ENCODE measurements at places on chromosomes 12 and 14.

- no peak for DNase-seq
Measured at GRCh38 chr14:100015251-100015655, 50.0 kb upstream of the EVL start.

- no peak for DNase-seq
Measured at GRCh38 chr12:3187846-3188770, 110.9 kb downstream of the TSPAN9 start.

DNA sequence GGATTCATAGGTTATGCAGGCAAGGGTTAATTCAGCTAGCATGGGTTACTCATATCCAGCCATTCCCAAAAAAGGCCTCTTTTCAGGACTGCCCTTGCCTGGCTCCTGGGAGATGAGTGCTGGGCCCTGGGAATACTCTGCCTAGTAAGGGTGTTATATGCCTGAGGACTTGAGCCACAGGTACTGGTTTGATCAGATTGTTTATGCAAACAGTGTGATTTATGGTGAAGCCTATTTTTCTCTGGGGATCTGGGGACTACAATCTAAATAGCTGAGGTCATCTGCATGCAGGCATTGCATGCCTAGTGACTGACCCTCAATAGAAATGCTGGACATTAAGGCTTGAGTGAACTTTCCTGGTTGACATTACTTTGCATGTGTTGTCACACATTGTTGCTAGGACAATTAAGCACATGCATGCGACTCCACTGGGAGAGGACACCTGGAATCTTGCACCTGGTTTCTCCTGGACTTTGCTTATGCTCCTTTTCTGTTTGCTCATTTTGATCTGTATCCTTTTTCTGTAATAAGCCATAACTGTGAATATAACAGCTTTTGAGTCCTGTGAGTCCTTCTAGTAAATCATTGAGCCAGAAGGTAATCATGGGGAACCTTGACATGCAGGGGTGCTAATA is 73.0 kb downstream of the RAD51B start:
- no peak for DNase-seq

- no peak for DNase-seq
Measured at GRCh38 chr12:105202202-105202601, 33.8 kb downstream of the APPL2 start.

DNA sequence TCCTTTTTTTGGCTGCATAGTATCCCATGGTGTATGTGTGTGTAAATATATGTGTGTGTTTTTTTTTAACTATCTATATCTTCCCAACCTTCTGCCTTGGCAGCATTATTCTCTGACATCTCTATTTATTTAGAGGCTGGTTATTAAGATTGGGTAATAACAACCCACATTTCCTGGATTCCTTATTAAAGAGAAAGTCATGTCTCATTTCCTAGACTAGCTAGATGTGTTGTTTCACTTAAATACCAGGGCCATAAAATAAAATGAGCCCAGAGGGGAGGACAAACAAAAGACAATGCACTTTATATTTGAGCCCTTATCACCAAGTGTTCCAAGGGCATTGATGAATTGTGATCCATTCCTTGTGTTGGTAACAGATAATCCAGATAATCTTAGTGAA is 169.1 kb downstream of the SLC5A8 start:
- DNase-seq: no peak

DNA sequence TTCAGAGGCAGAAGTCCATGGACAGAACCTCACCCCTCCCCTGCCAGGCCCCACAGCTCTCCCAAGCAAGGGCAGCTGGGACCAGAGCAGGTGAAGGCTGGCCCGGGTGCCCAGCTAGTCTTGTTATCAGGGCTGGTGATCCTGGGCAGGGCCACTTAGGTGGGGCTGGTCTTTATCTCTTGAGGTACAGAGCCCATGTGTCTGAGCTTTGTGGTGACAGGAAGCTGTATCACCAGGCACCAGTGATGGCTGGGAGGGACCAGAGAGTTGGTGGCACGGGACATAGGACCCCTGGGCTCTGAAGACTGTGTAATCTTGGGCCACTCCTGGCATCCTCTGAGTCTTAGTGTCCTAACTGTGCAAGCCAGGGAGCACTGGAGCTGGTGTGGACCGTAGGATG is 12.8 kb upstream of the HPD start:
- DNase-seq: no peak

- DNase-seq: no peak
Measured at GRCh38 chr12:124762791-124763593, 100.7 kb downstream of the SCARB1 start.

- DNase-seq: no peak
Measured at GRCh38 chr14:95677179-95677835, 8.9 kb upstream of the TCL1B start.

GRCh38 chr14:51041883-51042282 is 53.0 kb downstream of the TRIM9 start:
- DNase-seq: no peak

DNA sequence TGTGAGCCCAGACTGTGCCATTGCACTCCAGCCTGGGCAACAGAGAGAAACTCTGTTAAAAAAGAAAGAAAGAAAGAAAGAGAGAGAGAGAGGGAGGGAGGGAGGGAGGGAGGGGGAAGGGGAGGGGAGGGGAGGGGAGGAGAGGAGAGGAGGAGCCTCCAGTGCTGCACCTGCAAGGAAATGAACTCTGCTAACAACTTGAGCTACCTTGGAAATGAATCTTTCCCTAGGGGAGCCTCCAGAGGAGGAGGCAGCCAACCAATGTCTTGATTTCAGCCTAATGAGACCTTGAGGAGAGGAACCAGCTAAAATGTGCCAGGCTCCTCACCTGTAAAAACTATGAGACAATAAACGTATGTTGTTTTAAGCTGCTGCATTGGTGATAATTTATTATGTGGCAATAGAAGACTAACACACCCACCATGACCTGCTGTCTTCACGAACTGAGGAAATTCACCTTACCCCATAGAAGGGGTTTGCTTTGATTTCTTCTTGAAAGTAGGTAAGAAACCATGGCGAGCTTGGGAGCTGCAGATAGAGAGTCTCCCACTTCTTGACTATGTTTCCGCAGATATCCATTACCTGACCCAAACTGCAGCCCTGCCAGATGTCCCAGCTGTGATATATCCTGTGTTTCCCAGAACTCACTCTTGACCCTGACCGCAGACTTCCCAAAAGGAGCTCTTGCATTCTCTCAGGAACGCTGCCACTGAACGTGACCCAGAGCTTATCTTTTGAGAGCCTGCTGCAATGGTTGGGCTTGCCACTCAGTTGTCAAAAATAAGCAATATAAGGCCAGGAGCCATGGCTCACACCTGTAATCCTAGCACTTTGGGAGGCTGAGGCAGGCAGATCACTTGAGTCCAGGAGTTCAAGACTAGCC is 31.5 kb upstream of the TMPO start:
- no peak for DNase-seq

DNA sequence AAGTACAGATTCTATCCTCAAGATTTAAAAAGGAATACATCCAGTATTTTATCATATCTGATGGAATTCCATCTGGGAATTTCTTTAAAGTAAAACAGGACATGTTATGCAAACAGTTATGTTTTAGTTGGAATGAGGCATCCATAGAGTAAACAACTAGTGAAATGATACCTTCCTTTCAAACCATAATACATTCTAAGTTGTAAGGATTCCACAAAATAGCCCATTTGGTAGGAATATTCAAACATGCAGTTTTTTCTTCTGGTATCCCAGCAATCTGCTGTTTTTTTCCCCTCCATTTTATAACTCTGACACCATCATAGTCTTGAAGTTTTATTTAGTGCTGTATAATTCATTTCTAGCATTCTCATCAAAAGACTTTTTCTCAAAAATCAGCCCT is 149.6 kb downstream of the ADAMTS20 start:
- no peak for DNase-seq

DNA sequence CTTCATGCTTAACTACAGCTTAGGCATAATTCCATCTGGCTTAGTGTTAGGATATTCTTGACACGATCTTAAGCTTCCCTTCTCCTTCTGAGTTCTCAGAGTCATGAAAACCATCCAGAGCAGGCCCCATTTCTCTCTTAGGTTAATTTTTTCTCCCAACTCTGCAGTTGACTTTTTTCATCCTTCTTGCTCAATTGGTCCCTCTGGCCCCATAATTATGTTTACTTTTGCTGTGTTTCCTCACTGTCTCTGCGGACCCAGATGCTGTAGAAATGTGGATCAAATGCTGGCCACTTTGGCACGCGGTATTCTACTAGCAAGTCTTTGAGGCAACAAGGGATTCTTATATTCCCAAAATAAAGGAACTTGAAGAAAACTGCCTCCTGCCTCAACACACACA is 9.5 kb downstream of the TMEM132C start:
- DNase-seq: no peak

- no peak for DNase-seq
Measured at GRCh38 chr12:70329728-70330127, 36.4 kb upstream of the KCNMB4 start.

GRCh38 chr12:112759786-112760185 is 31.8 kb upstream of the RPH3A start:
- no peak for DNase-seq

DNA sequence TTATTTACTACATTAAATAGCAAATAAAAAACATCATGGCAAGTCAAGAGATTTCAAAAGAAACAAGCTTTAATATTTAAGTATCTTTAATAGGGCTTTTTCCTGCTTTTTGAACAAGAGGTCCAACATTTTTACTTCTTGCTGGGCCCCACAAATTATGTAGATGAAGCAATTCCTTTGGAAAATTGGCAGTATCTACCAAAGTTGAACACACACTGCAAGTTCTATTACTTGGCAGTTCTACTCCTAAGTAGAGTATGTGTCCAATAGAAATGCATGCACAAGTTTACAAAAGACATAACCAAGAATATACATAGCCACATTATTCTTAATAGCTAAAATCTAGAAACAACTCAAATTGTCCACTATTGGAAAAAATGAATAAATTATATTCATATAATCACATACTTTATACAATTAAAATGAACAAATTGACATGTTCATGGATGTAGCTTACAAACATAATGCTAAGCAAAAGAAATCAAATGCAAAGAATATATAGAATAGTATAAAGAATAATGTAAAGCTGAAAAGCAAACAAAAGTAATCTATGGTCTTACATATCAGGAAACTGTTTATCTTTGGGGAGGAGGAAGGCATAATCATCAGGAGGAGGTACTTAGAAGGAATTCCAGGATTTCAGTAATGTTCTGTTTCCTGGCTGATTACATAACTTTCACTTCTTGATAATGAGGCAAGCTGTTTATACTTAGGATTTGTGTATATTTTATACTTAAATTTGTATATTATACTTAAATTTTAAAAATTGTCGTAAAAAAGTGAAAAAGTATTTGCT is 6.5 kb upstream of the TMBIM4 start:
- no peak for DNase-seq

All from central memory CD4-positive, alpha-beta T cell (primary cell).